ENCODE measurements at places on chromosomes 16 and 17.
A peak's percentile ranks its signal among the peaks of the same experiment; 100 is the strongest.

- DNase-seq: peak; percentile 55
Observed at GRCh38 chr17:81821603-81822311, 11.3 kb downstream of the MCRIP1 start.

- no peak for DNase-seq
Observed at GRCh38 chr17:45782889-45783592, 1.1 kb upstream of the CRHR1 start.

GRCh38 chr17:19911033-19911432 is 43.3 kb upstream of the ULK2 start:
- no peak for DNase-seq

GRCh38 chr17:61928101-61928436 is 287 bp upstream of the INTS2 start:
- no peak for DNase-seq

- DNase-seq: no peak
Observed at GRCh38 chr17:17216776-17217175, 10.6 kb upstream of the PLD6 start.

- DNase-seq: no peak
Observed at GRCh38 chr16:69382421-69382820, 3.4 kb downstream of the TERF2 start.

GRCh38 chr16:24539850-24540601 is 660 bp downstream of the RBBP6 start:
- no peak for DNase-seq

GRCh38 chr17:15123593-15124263 is 141.4 kb downstream of the PMP22 start:
- DNase-seq: peak; percentile 54

- DNase-seq: no peak
Observed at GRCh38 chr17:18066866-18067265, 20.9 kb upstream of the DRG2 start.

GRCh38 chr17:72434991-72435618 is 314.3 kb downstream of the SOX9 start:
- no peak for DNase-seq

- peak; percentile 91 for DNase-seq
Observed at GRCh38 chr16:75580-76501, 2.2 kb upstream of the MPG start.

DNA sequence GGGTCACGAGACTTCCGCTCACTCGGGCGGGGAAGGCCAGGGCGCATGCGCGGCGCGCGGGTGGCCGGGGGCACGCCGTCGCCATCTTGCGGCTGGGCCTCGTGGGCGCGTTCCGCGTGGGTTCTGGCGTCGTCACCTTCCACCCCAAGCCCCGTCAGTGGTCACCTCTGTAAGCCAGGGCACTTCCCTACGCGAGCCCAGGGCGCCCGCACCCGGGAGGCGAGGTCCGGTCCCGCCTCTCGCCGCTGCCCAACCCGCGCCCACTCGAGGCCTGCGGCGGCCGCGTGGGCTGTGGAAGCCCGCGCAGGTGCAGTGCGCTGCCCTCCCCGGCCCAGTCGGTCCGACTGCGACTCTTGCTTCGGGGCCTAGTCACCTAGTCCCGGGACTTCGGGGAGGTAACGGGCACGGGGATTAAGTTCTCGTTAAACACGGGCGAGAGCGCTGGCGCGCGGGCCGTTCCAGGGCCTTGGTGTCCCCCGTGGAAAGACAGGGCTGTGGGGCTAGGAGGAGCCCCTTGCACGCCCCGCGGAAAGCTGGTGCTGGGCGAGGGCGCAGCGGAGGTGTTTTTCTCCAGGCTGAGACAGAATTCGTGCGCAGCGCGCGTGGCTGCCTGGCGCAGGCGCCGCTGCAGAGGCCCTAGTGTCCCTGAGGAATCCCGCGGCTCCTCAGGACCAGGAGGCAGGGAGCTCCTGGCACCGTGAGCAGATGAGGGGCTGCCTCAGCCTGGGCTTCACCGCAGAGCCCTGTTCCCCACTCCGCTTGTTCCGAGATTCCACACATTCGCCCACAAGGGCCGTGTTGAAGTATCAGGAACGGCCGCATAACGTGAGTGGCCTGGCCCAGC is 472 bp upstream of the ARHGDIA start:
- DNase-seq: peak; percentile 84

DNA sequence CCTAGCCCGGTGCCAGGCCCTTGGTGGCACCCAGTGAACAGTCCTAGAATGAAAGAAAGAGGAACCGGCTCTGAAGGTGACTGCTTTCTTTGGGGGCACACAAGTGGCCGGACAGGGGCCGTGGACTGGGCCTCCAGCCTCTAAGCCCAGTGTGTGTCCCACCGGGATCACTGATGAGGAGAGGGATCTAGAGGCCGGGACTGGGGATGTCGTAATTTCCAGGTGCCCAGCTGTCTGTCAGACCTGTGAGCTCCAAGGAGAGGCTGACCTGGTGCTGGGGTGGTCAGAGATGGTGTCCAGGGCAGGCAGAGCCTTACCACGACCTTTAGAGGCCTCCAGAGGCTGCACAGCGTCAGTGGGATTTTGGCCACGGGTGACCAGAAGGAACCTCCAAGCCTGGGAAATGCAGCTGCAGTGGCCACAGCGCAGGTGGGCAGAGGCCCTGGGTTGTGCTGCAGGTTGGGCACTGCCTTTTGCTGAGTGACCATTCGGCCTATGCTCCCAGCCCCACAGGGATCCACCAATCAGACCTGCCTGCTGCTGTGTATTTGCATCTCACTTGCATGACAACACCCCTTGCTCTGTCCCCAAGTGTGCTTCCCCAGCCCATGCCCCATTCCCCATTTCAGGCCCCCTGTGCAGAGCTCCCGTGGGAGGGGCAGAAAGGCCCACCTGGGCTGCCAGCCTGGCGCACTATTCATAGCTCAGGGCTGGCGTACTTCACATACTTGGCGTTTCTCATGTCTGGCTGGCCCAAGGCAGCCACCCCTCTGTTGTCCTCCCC is 12.5 kb downstream of the ARHGAP23 start:
- no peak for DNase-seq

- no peak for DNase-seq
Observed at GRCh38 chr17:14225254-14225980, 11.2 kb downstream of the CDRT15 start.

DNA sequence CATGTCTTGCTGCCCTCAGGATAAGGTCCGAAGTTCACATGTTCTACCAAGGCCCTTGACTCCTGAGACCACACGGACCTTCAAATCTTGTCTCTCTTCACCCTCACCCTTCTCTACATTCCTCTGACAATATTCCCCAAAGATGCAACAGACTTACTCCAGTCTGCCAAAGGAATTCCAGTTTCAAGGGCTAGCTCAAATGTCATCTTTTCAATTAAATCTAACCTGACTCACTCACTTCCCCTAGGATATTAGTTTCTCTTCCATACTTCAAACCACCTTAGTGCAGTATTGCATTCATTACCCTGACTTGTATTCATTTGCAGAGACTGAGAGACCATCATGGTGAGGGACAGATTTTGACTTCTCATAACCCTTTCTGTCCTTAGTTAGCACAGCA is 59.6 kb upstream of the ADCY9 start:
- DNase-seq: no peak

All from fibroblast of the aortic adventitia (primary cell).